ENCODE measurements at places on chromosomes 12 and 14.

DNA sequence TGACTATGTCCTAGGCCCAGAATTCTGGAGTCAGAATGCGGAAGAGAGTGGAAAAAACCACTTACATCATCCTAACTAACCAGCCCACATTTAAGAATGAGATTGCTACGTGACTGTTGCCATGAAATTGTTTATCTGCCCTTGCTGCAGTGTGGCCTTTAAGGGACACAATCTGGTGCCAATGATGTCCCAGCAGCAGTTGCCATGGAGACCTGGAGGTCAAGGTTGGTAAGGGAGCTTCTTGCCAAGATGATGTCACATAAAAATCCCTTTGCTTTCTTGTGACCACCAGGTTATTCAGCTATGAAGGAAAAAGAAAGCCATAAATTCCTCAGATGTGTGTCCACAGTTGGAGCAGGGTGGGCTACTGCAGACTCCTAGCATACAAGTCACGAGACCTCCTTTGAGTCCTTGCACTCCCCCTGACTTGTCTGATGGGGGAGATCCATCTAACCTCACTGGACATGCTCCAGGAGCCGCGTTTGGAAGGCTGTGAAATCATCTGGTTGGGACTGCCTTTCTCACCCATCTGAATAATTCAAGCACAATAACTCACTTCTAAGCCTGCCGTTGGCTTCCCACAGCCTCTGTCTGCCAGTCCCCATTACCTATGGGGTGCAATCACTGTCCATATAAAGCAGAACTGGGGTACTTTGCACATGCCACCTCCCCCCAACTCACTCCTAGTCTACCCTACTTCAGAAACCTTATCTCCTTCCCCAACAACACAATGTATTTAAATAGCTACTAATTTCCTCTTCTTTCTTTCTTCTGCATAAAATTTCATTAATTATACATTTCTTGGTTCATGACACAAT lies 165.6 kb downstream of the ZFP36L1 start:
- DNase-seq: no peak

DNA sequence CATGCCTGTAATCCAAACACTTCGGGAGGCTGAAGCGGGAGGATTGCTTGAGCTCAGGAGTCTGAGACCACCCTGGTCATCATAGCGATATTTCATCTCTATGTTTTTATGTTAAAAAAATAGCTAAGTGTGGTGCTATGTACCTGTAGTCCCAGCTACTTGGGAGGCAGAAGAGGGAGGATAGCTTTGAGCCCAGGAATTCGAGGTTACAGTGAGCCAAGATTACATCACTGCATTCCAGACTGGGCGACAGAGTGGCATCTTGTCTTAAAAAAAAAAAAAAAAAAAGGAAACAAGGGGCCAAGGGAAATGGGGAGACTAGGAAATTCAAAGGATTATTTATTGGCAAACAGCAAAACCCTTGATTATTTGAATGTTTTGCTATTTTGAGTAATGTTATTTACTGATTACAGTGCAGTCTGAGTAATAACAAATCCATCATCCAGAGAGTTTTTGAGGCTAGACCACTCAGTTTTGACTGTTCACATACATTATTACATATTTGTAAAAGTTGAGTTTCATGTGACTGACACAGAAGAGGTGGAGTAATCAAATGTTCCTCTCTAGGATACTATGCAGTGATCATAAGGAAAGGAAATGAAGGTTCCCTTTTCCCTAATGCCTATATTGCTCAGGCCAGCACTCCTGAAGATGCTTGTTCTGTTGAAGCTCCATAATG lies 40.8 kb downstream of the PRKCH start:
- no peak for DNase-seq

DNA sequence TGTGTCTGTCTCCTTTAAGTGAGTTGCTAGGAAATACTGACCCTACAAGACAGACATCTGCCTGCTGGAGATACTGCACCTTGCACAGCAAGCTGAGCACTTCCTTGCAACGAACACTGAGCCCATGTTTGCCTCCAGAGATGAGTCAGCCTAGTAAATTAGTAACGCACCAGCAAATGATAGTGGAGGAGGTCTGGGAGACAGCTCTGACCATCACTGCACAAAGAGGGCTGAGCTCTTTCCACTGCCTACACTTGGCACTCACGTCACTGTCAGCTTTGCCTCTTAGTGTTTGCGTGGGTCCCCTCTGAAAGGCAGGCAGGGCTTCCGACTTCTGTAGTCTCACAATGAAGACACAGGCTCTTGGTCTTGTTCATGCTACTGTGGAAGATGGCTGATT lies 109.0 kb downstream of the APAF1 start:
- no peak for DNase-seq

- DNase-seq: no peak
These were observed 379.6 kb downstream of the FLRT2 start for GRCh38 chr14:85909581-85909980.

DNA sequence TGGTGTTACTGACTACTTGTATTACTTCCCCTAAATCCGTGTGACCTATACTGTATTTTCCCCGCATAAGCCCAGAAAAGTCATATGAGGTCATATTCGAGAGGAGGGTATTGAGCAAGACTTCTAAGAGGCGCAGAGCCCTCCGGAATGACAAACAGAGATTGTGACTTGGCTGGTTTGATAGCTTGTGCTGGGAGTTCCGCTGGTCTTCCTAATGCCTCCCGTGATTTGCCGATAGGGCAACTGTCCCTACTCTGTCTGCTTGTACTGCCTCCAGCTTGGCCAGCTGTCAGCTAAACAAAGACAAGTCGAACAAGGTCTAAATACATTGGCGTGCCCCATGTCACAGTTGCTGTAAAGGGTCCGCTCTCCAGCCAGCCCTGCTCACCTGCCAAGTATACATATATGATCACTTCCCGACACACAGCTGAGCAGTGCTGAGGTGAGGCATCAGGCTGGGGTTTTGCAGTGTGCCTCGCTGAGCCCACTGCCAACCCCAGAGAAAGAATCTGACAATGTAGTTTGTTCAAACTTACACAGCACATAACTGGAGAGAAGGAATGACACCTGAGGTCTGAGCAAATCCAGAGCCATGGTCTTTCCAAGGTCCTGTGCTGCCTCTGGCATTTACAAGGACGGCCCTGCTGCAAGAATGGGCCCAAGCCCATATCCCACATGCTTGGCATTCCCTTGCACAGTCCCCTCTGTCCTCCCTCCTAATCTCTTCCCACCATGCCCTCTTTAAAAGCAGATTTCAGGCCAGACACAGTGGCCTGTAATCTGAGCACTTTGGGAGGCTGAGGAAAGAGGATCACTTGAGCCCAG lies 23.7 kb downstream of the LGMN start:
- no peak for DNase-seq

DNA sequence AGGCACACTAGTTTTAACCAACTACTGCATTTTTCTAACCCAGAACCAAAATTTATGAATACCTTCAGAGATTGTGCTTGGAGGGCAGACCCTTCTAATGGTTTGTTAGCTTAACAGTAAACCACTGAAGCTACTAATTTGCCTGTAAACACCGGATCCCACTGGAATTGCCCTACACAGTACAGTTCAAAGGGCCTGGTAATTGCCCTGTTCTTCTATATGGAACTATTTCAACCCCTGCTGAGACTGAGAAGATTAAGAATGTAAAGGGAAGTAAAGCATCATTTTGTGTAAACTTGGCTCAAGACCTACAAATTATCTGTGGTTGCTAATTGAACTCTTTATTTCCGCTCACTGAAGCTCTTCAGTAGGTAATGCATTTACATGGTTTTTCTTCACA lies 468.1 kb downstream of the NPAS3 start:
- no peak for DNase-seq

DNA sequence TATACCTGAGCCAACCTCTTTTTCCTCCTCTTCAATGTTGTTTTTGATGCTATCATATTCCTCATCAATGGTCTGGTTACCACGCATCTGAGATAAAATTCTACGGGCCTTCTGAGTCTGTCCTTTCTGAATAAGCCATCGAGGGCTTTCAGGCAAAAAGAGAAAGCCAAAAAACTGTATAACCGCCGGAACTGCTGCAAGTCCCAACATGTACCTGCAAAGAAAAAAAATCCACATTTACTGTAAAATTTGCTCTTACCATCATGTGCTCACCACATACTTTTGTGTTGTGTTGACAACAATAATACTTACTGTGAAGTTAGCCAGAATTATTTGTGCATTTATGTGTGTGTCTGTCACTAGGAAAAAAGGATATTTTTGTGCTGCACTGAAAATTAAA lies 77.6 kb downstream of the SLC2A13 start:
- no peak for DNase-seq

GRCh38 chr14:93914278-93914677 lies 12.9 kb upstream of the FAM181A start:
- no peak for DNase-seq

GRCh38 chr14:106029959-106030358 lies 503.6 kb downstream of the TMEM121 start:
- DNase-seq: no peak

GRCh38 chr12:96749999-96750398 lies 157.1 kb upstream of the NEDD1 start:
- peak; percentile 18 for DNase-seq

- no peak for DNase-seq
These were observed 70.8 kb downstream of the NCOR2 start for GRCh38 chr12:124496584-124496983.

- DNase-seq: no peak
These were observed 3.3 kb upstream of the TTC9 start for GRCh38 chr14:70638416-70638815.

GRCh38 chr12:59444932-59445331 lies 150.9 kb upstream of the SLC16A7 start:
- DNase-seq: no peak

DNA sequence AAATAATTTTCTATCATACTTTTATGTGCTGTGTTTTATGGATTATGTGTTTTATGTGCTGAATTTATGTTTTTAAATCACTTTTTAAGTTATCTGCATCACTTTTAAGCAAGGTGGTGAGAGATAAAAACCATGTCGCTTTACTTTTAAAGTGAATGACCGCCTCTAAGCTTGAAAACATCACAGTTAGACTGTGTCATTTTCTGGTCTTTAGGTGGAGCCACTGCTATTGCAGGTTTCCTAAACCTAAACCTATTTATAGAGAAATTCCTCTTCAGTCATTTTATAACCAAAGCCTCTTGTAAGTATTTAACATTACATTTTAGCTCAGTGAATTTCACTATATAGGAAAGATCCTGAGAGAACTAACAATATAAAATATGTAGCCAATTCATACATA lies 21.0 kb upstream of the MDM2 start:
- no peak for DNase-seq

- no peak for DNase-seq
These were observed 1.5 kb downstream of the BMAL2 start for GRCh38 chr12:27334042-27334720.

GRCh38 chr12:118549510-118549980 lies 173.2 kb downstream of the SUDS3 start:
- no peak for DNase-seq

- no peak for DNase-seq
These were observed 154.0 kb downstream of the SOX5 start for GRCh38 chr12:23795494-23795893.

GRCh38 chr12:111410431-111411184 lies 4.9 kb downstream of the SH2B3 start:
- DNase-seq: no peak

GRCh38 chr14:42665083-42665482 lies 1058.4 kb downstream of the LRFN5 start:
- DNase-seq: no peak

DNA sequence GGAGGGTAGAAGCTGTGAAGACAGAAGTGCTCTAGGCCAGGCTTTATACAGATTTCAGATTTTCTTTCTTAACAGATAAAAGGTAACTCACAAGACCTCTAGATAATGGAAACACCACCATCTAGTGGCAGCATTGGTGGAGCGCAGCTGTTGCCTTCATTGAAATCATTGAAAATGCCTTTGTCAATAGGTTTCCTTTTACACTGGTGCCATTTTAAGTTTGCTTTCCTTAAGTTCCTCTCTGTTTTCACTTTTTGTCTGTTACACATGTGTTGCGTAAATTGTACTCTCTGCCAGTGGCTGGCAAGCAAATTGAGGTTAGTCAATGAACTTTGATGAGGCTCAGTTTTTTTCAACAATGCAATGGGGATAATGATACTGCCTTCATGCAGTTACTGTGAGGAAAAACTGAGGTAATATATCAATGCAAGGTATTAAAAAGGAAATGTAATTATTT lies 31.1 kb downstream of the ALDH1L2 start:
- DNase-seq: peak; percentile 79

DNA sequence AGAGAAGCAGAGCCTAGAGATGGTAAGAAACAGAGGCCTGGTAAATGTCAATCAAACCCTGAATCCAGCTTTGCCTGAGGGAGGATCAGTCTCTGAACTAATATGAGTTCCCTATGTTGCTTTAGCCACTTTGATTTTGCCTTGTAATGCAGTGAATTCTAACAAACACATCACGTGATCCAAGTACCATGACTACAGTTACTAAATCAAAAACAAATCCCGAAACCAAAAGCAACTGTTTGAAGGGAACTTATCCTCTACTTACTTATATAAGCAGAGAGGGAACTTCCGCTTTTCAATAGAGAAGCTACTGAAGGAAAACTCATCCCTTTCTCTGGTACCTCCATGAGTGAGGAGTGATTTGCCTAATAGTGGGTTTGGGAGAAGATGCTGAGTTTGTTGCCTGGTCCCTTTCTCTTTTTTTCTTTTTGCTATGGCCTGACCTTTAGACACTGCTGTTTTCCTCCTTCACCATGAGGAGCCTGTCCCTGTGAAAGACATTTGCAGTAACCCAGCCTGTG lies 7.7 kb upstream of the PPTC7 start:
- no peak for DNase-seq

GRCh38 chr12:107091381-107091780 lies 2.0 kb downstream of the CRY1 start:
- no peak for DNase-seq

DNA sequence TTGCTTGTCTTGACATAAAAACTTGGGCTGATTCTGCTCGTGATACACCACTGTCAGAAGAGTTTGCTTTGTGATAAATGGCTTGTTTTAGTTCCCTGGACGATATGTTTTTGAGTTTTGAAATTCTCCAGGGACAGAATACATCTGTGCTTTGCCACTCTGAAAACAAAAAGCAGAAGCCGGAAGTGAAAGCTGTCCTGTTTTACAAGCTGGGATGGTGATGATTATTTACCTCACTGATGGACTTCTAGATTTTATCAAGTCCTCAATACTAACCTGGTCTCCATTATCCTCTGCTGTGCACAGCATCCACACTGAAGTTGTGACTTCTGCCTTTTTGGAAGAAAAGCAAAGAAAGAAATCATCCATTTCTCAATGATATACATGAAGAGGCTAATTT lies 251.6 kb downstream of the TRHDE start:
- DNase-seq: no peak

GRCh38 chr12:49232940-49233841 lies 31.7 kb upstream of the TUBA1C start:
- DNase-seq: peak; percentile 65

DNA sequence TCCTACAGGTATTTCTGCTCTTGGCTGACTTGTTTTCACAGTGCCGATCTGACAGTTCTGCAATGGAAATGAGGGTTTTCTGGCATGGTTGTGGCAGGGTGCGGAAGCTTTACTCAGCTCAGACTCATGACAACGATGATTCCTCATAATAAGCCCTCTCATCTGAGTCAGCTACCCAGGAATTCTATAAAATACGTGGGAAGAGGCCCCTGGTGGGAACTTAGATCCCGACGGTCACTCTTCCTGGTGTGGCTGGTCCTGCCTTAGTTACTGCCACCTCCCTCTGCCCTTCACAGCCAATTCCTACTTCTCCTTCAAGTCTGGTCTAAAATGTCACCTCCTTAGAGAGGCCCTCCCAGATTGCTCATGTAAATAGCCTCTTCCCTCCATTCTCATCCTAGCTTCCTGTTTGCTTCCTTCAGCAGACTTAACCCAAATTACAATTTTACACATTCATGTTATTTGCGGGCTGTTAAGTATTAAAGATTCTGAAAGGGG lies 104.2 kb upstream of the MAP1LC3B2 start:
- no peak for DNase-seq

GRCh38 chr12:166425-167075 lies 47.4 kb downstream of the SLC6A12 start:
- no peak for DNase-seq

All from neuronal stem cell (in vitro differentiated cells).